Muscle of arm (tissue), 14 donors: ENCODE measurements at places on chromosomes 12 and 14.

DNA sequence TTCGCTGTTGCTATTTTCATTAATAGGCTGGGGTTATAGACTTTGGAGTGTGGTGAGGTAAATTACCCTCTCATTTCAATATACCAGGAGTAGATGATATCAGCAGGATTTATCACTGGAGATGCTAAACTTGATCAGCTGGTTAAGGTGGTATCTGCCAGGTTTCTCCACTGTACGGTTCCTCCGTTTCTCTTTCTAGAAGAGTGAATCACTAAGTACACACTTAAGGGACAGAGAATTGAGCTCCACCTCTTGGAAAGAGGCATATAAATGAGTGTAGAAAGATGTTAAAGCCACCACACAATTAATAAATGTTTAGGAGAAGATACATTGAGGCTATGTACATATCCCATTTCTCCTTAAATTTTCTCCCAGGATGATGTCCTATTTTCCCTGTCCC lies 277.4 kb upstream of the GRIP1 start:
- no peak for DNase-seq

DNA sequence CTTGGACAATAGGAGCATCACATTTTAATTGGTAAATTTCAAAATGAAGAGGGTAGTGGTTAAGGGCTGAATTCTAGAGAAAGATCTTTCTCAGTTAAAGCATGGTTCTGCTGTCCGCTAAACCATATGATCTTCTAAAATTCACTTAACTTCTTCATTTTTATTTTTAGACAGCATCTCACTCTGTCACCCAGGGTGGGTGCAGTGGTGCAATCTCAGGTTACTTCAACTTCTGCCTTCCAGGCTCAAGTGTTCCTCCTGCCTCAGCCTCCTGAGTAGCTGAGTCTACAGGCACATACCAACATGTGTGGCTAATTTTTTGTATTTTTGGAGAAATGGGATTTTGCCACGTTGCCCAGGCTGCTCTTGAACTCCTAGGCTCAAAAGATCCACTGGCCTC lies 226.7 kb upstream of the ABCD2 start:
- no peak for DNase-seq

- no peak for DNase-seq
These were observed 411.1 kb downstream of the CCER1 start for GRCh38 chr12:90543841-90544240.

- no peak for DNase-seq
These were observed 19.6 kb downstream of the NINJ2 start for GRCh38 chr12:643475-644302.

- no peak for DNase-seq
These were observed 975 bp downstream of the OGFOD2 start for GRCh38 chr12:122975790-122976647.

GRCh38 chr12:93734784-93735183 lies 57.6 kb downstream of the CRADD start:
- DNase-seq, result no peak

- no peak for DNase-seq
These were observed 37.2 kb downstream of the BTBD7 start for GRCh38 chr14:93295541-93296220.

DNA sequence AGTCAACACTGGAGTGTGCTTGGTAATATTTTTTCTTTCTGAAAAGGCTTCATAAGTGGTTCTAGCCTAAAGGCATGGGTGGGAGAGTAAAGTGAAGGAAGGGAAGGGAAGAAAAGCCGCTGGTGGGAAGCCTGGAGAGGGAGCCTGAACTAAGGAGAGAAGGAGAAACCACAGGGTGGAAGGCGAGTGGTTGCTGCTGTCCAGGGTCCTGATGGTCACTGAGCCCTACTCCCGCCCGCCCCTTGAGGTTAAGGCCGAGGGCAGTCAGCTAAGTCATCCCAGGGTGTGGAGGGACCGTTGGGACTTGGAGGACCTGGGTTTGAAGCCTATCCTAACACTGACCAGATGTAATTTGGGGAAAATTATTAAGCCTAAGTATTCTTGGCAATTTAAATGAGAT lies 189.1 kb downstream of the PIWIL1 start:
- peak; percentile 31 for DNase-seq

- DNase-seq, result peak; percentile 39
These were observed 90.5 kb downstream of the CHST11 start for GRCh38 chr12:104547235-104547634.

DNA sequence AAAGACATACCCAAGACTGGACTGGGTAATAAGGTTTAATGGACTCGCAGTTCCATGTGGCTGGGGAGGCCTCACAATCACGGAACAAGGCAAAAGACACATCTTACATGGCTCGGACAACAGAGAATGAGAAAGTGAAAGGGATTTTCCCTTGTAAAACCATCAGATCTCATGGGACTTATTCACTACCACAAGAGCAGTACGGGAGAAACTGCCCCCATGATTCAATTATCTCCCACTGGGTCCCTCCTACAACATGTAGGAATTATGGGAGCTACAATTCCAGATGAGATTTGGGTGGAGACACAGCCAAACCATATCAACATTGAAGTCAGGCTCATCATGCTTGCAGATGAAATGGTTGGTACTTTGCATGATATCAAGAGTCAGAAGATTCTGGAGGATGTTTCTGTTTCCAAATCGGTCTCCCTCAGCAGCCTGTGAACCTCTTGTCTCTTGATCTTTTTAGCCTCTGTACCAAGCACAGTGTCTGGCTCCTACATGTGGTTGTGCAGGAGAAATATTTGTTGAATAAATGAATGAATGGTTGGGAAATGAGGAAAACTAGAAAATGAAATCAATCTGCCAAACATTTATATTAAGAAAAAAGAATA lies 98.6 kb downstream of the VRK1 start:
- DNase-seq, result no peak

DNA sequence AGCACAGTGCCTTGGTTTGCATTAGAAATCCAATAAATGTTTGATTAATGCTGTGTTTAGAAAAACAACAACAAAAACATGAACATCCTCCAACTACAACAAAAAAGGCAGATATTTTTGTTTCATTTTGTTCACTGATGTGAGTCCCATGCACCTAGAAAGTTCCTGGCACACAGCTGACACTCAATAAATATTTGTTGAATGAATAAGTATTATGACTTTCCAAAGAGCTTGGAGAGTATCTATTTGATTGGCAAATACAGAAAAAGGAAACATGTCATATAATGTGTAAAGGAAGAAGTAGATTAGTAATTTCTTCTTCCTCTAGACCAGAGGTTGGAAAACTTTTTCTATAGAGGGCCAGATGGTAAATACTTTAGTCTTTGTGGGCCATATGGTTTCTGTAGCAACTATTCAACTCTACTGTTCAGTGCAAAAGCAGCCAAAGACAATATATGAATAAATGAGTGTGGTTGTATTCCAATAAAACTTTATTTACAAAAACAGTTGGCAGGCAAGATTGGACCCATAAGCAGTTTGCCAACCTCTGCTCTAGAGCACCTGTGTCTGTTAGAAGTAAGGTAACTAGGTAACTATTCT lies 312.3 kb upstream of the DIO2 start:
- DNase-seq, result no peak

DNA sequence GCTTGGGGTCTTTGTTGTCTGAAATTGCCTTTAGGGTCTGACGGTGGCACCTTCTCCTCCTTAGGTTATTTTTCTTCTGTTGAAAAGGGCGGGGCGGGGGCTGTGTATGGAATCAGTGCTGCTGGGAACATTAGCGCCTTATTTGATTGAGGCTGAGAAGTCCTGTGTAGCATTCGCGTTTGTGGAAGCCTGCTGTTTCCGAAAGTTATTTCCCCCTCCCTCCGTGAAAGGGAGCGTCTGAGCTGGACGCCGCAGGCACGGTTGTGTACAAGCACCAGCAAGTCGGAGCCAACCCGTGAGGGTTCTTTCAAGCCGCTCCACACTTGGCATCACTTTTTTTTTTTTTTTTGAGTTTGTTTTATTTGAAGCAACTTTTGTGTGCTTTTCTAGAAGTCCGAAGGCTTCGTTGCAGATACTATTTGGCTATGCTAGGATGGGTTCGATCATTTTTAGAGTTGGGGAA lies 1.1 kb downstream of the SYNE2 start:
- peak; percentile 65 for DNase-seq

- DNase-seq, result peak; percentile 52
These were observed 22.3 kb upstream of the MED13L start for GRCh38 chr12:116299665-116300328.

GRCh38 chr12:96308881-96309280 lies 91.4 kb downstream of the CDK17 start:
- DNase-seq, result no peak
